Stimulated activated naive CD4-positive, alpha-beta T cell treated with Interleukin-2 at 50 U/mL for 16 hours (primary cell): ENCODE measurements at places on chromosomes 4 and X.

DNA sequence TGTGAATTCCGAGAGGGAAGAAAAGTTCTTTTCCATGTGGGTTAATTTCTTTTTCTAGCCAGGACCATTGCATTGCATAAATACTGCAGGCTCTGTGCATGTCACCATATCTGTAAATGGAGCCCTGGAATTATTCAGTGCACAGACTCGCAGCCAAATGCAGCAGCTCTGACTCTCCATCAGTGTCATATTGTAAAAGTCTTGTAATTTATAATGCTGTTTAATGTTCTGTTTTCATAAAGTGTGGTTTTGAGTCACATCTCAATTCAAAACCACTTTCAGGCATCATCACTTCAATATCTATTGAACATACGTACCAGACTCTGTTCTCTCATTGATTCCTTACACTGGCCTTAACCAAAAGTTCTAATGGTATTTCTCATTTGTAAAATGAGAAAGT is 193.9 kb upstream of the RPL34 start:
- no peak for DNase-seq

- DNase-seq, result no peak
Measured at GRCh38 chr4:36332023-36332781, 50.8 kb downstream of the DTHD1 start.

DNA sequence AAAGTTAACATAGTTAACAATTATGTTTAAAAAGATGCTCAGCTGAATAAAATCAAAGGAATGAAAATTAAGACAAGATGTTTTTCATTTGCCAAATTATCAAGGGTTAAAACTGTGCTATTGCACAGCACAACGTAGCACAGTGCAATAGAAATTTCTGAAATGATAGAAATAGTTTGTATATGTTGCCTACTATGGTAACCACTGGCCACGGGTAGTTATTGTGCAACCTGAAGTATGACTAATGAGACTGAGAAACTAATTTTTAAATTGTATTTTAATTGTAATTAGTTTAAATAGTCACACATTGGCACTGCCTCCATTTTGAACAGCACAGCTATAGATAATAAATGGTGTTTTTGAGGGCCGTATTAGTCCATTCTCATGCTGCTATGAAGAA is 343.1 kb upstream of the FAM241A start:
- DNase-seq, result no peak

- no peak for DNase-seq
Measured at GRCh38 chrX:29281078-29281742, 694.0 kb downstream of the IL1RAPL1 start.

DNA sequence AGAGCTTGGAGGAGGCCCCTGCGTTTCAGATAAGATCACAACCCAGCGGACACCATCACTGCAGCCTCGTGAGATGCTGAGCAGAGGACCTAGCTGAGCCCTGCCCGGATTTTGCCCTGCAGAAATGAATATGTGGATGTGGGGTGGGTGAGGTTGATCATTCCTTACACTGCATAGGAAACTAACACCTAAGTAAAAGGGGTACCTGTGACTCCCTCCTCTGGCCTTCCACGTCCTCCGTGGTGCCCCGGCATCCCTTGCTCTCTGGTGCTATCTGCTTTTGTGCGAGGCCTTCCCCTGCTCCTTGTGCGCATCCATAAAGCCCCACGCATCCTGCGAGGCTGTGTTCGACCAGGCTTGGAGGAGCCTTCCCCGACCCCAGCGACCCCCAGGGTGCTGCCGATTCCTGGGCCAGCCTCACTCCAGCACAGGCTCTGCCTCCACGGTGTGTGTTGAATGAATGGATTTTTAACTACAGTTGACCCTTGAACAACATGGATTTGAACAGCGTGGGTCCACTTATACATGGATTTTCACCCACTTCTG is 25.6 kb upstream of the GPR78 start:
- DNase-seq, result no peak

DNA sequence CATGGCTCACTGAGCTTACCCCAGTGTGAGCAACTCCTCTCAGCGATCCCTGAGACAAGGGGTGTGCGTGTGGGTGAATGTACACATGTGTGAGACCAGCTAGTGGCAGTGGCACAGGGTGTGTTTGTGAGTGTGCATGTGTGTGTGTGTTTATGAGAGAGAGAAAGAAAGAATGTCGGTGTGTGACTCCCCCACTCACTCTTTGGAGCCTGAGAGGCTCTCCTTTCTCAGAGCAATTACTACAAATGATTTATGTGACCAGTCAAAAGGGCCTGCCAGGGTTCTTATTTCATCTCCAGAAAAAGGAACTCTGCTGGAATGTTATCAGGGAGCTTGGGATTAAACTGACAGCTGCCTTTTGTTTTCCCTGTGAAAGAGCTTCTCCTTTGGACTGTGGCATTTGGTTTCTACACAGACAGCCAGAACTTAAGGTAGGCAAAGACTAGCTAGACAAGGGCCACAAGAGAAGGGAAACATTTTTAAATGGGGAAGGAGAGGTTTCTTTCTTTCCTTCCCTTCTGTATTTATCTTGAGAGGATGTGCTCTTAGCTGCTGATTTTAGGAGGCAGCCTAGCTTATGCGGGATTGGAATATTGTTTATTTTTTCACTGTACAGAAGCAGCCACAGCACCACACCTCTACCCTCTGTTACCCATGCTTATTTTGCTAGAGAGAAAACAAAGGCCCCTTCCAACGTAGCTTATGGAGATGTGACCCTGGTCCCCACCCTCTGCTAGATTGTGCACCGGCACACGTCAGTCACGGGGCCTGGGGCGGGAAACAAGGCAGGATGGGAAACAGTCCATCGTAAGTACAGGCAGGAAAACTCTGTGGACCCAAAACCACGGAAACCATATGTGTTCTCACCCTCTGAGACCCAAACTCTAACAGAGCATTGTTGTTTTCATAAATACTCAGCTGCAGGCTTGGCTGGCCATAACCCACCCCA is 143.5 kb downstream of the MGST2 start:
- DNase-seq, result no peak

DNA sequence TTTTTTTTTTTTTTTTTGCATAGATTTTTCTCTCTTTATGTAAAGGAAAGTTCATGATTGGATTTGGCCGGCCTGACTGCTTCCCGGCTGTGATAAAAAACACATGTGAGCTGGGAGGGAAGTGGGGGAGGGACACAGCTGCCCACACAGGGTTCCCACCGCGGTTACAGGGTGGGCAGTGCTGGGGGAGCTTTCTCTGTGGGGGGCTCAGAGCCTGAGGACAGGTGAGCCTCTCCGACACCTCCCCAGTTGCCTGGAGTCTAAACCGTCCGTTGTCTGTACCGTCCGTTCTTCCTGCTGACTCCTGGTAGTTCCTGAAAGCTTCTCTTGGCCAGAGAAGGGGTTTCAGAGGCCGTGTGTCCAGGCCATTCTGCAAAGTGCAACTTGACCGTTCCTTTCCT is 21.8 kb downstream of the SHOX start:
- DNase-seq, result no peak

GRCh38 chr4:14289708-14290107 is 662.2 kb upstream of the BOD1L1 start:
- DNase-seq, result no peak

DNA sequence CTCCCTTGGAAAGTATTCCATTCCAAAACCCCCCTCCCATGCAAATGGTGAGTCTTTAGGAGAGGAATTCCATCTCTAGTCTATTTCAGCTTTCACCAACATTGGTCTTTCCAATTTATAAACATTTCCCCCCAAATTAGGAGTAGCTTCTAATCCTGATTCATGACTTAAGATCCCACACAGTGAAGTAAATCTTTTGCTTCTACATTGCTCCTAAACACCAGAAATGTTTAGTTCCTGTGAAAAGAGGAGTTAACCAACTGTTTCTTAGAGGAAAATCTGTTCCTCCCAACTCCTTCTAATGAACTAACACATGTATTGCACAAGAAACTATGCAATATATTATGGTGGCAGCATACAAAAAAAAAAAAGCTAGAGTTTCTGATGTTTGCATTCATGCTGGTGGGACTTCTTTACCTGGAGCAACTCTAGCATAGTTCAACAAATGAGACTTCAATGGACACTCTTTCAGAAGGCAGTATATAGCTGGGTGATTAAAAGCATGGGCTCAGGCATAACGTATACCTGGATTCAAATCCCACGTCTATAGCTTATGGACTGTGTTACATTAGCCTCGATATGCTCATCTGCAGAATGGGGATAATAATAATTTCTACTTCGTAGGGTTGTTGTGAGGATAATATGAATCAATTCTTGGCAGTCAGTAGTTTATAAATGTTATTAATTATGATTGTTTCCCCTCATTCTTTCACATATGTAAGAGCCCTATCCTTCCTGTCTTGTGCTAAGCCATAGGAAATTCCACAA is 131.6 kb upstream of the TMEM164 start:
- DNase-seq, result no peak

- no peak for DNase-seq
Measured at GRCh38 chr4:98444371-98444770, 183.2 kb downstream of the RAP1GDS1 start.

DNA sequence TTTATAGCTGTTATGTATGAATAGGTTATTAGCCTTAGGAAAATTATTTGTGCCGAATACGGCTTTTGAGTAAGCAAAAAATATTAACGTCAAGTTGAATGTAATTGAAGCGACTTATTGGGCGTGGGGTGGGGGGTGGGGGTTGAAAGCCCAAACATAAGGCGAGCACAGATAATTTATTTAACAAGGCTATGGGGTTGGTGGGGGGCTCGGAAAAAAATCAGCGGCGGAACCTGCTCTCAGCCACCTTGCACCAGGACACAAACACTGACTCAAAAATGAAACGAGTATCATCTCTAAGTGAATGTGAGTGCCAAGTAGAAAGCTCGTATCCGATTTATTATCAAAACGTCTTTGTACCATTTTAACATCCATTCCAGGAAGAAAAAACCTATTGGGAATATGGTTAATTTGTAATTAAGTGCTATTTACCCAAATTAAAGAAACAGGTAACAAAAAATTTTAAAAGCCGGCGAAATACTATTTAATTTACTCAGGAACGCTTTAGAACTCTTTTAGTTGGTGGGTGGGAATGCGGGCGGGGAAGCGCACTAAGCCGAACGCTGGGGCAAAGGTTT is 902 bp upstream of the LARP1B start:
- no peak for DNase-seq

DNA sequence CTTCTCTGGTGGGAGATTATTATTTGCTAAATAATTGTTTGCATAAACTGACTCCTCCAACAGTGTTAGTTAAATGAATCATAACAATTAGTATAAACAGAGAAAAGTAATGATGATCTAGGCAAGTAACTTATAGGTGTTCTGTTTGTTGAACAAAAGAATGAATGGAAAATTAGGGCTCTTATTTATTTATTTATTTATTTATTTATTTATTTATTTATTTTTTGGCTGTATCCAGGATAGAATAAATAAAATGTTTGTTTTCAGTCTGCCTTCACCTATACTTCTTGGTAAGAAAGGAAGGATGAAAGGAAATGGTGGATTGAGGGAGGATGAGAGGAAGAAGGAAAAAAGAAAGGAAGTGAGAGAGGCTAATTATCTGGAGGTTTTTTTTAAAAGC is 561.6 kb upstream of the MAGEB2 start:
- no peak for DNase-seq

DNA sequence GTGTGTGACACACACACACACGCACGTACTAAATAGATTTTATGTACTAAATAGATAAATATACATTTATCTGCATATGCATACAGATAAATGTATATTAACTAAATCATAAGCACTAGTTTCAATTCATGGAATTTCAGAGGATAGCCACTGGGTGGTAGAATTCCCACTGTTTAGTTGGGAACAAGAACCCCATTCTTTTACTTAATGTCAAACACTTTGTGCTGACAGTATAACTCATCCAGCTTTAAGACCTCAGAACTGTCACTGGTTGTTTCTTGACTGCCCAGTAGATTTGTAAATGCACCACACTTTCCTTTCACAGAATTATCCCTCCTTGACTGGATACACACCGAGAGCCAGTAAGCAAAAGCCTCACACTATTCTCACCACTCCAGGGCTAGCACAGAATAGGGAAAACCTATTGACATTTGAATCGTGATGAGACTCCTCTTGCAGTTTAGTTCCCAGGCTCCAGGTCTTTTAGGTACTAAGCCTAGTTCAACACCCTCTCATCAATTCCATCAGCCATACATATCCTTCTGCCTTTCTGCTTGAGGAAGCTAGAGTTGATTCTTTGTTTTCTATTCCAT is 32.4 kb downstream of the PPARGC1A start:
- no peak for DNase-seq

DNA sequence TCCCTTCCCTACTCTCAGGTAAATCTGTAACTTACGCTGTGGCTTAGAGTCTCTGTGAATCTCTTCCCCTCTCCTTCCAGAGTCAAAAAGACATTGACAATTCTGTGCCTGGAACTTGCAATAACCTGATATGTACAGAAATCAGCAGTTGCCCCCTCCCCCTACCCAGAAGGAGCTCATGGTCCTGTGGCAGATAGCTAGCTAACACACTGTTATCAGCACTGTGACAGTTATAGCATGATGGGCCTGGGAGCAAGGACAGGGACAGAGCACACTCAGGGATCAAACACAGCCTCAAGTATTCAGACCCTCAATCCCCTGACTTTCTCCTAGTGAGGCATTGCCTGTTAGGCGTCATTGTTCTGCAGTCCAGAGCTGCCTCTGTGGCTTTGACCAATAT is 18.7 kb upstream of the MAGEA10 start:
- DNase-seq, result no peak

DNA sequence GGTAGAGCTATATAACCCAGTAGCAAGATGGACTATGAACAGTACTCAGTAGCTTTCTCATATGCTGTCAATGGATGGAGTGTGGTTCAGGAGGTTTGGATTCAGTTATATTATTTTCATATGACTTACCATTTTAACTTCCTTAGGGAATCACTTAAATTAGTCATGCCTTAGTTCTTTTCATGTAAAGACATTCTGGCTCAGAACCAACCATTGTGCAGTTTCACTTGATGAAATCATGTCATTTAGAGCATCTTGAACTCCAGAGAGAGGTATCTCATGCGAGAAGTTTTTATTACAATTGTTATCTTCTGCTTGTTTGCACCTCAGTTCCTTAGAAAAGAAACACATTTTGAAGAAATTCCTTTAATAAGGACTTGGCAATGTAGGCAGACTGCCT is 55.8 kb downstream of the IL1RAPL2 start:
- no peak for DNase-seq

DNA sequence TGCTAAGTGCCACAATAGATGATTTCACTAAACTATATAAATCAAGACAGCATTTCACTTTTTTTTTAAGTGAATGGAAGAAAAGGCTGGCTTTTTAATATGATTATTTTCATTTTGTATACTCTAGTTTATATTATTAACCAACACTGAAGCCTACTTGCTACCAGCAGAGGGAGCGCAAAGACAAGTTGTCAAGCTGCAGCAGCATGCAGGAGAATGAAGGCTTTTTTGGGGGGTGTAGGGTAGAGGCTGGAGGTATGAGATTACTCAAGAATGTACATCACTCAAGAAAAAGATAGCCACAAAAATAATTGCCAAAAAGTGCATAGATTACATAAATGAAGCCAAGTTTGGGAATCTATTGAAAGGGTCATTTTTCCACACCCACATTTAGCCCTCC is 519.5 kb downstream of the FGF13 start:
- no peak for DNase-seq

GRCh38 chr4:170090352-170091052 is 746 bp upstream of the AADAT start:
- DNase-seq, result no peak

GRCh38 chr4:723751-724530 is 18.3 kb downstream of the PCGF3 start:
- no peak for DNase-seq

GRCh38 chrX:87572901-87573300 is 55.3 kb downstream of the KLHL4 start:
- DNase-seq, result no peak
